Left forelimb (tissue), 1 donor: ENCODE measurements at places on chromosomes 2 and 18.

DNA sequence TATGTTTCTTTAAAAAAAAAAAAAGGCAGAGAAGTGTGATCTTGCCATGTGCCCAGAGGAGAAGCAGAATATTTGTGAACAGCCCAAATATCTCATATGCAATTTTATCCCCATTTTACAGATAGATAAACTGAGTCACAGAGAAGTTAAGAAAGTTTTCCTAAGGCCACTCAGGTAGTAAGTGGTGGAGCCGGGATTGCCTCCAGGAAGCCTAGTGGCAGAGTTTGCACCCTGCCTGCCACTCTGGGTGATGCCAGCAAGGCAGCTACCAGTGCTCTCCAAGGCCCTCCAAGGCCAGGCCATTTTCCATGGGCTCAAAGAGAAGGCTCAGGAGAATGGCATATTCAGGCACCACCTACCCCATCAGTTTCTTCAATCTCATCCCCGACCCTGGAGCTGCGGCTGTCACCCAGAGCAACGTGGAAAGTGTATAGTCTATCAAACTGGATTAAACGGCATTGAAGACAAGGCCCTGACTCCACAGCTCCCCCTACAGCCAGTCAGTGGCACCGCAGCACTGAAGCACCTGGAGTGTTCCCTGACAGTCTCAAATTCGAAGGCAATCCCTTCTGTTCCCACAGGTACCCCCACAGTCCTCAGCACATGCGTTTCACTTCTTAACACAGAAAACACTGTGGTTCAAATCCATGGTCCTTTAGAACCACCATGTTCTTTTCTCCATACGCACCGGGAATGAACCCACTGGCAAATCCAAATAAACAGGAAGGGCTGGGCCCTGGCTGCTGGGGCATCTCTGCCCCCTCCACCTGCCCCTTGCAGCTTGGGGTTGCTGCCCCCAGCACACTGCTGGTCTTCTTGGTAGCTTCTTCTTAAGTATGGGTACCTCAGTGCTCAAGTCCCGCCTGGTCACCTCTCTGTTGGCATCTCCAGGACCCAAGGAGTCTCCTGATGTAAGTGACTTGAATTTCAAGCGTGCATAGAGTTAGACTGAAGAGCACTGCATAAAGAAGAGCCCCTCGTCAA, 175.3 kb downstream of the INHBB start:
- DNase-seq: no peak

- no peak for DNase-seq
These were observed 67.2 kb upstream of the FRZB start for GRCh38 chr2:182933629-182934028.

DNA sequence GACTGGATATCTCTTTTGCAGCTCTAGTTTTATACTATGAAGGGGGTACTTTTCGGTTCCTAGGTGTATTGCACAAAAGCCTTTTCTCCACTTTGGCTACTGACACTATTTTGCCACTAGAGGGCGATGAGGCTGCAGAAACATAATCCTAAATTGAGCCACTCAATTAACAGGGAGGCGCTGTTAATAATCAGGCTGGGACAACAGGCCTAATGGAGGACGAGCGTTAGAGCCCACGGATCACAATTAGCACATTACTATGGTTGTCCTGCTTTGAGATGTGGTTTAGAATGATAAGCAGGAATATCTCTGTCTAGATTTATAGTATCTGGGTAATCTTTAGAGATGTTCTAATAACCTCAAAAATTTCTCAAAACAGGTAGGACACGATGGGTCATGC, 62.2 kb upstream of the PMAIP1 start:
- no peak for DNase-seq

DNA sequence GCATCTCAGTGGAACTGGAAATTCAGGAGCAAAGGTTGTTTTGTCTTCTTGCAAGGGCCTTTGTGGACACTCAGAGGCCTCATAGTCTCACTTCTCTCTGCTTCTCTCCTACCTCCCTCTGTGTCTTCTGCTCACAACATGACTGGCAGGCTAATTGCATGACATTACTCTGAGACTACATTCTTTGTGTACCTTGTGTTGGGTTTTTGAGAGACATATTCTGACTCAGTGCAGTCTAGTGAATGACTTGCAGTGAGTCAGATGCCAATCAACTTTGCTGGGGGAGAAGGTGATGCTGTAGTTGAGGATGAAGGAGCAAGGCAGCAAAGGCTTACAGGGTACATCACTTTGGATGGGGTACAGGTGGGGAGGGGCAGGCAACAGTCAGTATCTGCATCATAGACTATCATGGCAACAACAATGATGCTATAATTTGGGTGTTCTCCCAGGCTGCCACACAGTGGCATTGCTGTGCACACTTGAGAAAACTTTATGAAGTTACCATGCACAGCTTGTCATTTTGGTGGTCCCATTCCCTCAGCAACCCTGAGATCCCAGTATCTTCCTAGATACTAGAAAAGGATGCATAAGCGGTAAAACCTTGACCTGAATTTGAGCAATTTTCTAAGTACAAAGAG, 69.3 kb upstream of the SLC16A14 start:
- DNase-seq: no peak
